ENCODE measurements at places on chromosomes 11 and 22.

DNA sequence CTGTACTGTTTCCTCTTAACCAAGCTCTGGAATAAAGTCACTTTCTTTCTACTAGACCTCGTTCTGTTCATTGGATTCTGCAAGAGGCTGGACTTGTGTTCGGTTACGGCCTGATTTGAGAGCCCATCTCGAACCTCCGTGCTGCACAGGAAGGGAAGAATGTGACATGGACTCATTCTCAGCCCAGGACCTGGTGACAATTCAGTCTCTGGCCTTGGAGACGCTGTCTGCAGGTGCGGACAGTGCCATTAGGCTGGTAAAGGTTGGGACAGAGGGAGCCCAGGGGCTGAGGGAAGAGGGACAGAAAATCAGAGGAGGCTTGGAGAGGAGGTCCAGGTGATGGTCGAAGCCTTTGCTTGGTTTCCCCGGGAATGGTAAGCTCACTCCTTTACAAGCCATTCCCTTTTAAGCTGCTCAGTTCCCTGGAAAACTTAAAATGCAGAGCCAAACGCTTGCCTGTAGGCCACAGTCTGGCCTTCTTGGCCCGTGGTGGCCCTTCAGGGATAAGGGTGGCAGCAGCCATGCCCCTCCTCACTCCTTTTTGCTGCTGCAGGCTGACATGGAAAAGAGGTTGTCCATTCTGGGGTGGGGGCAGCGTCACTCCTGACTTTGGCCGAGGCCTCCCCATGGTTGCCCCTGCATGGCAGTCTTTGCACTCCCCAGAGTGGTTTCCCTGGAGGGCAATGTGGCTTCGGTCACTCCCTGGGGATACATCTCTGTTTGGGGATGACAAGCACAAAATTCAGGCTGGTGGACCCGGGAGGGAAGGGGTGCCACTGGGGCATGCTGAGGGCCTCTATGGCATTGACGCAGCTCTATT lies 52.3 kb downstream of the SHISAL1 start:
- DNase-seq = no peak

DNA sequence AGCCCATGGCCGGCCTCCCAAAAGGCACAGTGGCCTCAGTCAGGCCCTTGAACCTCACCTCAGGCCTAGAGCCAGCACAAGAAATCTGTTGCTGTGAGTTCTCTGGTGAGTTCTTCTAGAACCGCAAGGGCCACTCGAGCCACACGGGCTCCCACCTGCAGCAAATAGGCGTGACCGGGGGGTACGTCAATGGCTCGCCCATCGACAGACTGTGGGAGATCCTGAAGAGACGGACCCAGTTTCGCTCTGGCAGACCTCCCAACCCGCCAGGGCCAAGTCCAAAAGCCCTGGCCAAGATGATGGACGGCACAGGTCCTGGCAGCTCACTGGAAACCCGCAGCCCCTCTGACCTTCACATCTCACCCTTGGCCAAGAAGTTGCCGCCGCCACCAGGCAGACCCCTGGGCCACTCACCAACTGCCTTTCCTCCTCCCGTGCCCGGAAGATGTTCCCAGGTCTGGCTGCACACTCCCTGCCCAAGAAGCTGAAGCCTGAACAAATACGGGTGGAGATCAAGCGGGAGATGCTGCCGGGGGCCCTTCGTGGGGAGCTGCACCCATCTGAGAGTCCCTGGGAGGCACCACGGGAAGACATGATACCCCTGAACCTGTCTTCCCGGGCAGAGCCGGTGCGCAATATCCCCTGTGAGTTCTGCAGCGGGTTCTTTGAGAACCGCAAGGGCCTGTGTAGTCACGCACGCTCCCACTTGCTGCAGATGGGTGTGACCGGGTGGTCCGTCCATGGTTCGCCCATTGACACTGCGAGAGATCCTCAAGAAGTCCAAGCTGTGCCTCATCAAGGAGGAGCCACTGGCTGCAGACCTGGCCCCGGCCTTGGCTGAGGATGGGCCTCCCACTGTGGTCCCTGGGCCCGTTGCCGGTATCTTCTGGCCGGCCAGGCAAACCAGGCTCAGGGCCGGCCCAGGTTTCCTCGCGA lies 544.2 kb upstream of the CCDC179 start:
- no peak for DNase-seq

- DNase-seq = no peak
Observed at GRCh38 chr22:25942115-25942855, 200.3 kb downstream of the MYO18B start.

- no peak for DNase-seq
Observed at GRCh38 chr11:43268786-43269185, 43.0 kb upstream of the API5 start.

GRCh38 chr22:27164781-27165503 lies 507.6 kb downstream of the MIAT start:
- DNase-seq = no peak

- DNase-seq = no peak
Observed at GRCh38 chr11:10543782-10544181, 2.8 kb upstream of the RNF141 start.

GRCh38 chr11:97622795-97623194 lies 1233.0 kb downstream of the JRKL start:
- DNase-seq = peak; percentile 36

GRCh38 chr22:37279331-37280181 lies 2.8 kb upstream of the CYTH4 start:
- DNase-seq = no peak

GRCh38 chr22:17994424-17995108 lies 29.8 kb downstream of the MICAL3 start:
- no peak for DNase-seq

DNA sequence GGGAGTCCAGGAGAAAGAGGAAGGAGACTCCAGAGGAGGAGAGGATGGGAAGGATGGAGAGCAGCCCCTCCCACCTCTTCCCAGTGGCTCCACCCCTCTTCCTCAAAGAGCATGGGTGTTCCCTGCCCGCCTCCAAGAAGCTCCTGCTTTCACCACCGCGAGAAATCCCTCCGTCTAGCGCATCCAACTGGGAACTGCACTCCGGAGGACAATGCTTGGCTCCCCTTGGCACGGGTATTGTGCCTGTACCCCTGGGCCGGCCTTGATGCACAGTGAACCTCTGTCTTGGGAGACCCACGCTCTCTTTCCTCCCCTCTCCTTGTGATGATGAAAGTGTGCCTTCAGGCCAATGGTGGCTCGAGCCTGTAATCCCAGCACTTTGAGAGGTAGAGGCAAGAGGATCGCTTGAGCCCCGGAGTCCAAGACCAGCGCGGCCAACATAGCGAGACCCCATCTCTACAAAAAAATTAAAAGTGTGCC lies 14.9 kb upstream of the ADA2 start:
- DNase-seq = peak; percentile 5

- DNase-seq = no peak
Observed at GRCh38 chr11:64697663-64698375, 25.2 kb downstream of the NRXN2 start.

DNA sequence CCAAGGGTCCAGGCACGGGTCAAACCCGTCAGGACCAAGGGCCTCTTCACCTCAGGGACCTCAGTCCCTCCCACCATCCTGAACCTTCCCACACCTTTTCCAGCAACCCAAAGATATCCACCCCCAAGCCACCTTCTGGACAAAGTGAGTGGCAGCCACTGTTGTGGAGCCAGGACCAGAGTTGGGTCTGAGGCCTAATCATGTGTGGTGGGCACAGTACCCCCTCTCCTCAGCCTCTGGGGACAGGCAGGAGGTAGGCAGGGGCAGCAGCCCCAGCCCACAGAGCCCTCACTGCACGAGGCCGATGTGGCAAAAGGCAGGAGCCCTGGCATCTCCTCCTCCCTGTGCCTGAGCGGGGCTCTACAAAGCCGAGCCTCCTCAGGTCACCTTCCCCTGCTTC lies 2.5 kb downstream of the KCNJ11 start:
- no peak for DNase-seq

GRCh38 chr11:12815931-12816494 lies 141.8 kb downstream of the TEAD1 start:
- DNase-seq = no peak

DNA sequence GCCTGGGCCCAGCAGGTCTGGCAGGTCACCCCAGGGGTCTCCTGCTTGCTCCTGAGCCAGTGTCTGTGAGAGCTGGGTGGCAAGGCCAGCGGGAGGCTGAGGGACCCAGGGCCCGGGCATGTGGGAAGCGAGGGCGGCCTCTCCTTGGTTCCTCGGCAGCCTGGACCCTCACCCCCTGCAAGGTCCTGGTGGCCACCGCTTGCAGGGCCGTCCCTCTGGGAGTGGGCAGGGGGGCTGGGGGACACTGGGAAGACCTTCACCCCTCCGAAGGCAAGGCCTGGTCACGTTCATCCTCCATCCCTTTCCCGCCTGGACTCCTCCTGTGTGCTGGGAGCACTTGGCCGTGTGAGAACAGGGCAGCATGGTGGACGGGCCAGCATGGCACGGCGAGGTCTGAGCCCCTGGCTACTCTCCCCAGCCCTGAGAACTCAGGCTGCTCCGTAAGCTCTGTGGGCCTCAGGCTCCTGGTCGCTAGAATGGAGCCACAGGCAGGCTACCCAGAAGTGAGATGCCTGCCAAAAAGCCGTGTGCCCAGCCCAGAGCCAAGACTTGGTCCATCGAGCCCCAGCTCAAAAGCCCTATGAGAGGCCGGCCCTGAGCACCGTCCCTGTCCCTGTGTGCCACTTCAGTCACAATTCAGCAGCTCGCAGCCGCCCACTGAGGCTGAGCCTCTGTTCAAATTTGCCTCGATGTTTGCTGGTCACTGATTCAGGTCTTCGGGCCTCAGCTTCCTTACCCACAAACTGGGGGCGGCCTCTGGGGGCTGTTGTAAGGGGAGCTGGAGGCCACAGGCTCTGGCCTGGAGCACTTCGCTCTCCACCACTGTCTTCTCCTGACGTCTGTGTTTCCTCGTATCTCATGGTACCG lies 45.0 kb downstream of the IGLL1 start:
- no peak for DNase-seq

GRCh38 chr11:123531325-123531724 lies 101.3 kb downstream of the GRAMD1B start:
- DNase-seq = no peak

DNA sequence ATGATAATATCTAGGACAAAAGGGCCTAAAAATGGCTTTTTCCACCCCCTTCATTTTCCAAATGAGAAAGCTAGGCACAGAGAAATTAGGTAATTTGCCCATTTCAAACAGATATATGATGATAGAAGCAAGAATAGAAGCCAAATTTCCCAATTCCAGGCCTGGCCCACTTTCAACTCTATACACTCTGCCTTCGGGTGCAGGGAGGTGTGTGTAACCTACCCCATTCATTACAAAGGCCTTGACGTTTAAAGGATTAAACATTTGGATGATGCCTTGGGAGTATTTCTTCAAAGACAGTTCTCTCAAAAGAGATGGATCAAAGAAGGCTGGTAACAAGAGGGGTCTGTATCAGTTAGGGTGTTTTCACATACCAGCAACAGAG lies 134.1 kb downstream of the CCDC34 start:
- DNase-seq = no peak

DNA sequence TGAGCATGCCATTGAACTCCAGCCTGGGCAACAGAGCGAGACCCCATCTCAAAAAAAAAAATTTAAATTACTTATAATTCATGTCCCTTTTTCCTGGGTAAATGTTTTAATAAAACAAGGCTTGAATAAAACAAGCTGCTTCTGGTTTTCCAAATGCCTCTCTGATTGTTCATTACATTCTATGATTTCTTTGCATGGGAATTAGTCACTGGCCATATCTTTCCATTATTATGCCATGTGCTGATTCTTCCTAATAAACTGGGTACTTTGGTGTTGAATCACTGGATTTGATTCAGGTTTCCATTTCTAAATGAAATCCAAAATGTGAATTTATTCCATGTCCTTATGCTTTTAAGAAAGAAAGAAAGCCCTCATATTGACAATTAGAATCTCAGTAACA lies 42.6 kb downstream of the ZNF215 start:
- DNase-seq = peak; percentile 70

DNA sequence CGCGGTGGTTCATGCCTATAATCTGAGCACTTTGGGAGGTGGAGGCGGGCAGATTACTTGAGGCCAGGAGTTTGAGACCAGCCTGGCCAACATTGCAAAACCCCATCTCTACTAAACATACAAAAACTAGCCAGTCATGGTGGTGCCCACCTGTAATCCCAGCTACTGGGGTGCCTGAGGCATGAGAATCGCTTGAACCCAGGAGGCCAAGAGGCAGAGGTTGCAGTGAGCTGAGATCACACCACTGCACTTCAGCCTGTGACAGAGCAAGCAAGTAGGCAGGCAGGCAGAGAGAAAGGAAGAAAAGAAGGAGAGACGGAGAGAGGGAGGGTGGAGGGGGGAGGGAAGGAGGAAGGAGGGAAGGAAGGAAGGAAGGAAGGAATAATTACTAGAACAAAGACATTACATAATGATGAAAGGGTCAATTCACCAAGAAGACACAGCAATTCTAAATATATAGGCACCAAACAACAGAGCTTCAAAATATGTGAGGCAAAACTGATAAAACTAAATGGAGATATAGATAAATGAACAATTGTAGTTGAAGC lies 13.8 kb upstream of the CLDN5 start:
- DNase-seq = no peak

DNA sequence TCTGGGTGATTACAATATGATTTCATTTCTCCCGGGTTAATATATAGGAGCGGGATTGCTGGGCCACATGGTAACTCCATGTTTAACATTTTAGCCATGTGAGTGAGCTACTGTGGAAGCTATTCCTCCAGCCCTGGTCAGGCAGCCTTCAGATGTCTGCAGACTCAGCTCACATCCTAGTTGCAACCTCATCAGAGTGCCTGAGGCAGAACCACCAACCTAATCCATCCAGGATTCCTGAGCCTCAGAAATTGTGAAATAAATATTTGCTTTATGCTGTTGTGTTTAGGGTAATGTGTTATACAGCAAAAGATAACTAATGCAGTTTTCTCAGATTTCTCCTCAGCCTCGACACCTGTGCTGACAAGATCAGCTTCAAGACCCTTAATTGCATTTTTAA lies 676.8 kb downstream of the OPCML start:
- no peak for DNase-seq

GRCh38 chr11:70397983-70398833 lies at the start of gene CTTN:
Gene CTTN (plus strand): TSS chr11:70398529. CDS start chr11:70407298, 8,769 bp downstream.
- DNase-seq = peak; percentile 85

DNA sequence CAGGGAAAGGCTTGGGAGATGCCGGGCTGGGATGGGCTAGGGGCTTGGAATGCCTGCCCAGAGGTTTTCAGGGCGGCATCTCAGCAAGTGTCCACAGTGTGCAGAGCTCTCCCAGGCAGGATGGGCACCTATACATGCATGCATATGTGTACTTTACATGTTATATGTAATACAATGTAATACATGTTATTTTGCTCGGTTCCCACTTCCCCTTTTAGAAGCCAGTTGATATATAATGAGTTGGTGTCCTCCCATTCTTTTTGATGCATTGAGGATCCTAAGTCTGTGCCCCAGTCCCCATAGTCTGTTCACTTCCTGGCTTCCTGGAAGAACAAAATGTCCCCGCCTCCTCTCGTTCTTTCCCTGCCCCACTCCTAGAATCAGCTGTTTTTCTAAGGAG lies 20.1 kb upstream of the EIF3D start:
- DNase-seq = no peak

DNA sequence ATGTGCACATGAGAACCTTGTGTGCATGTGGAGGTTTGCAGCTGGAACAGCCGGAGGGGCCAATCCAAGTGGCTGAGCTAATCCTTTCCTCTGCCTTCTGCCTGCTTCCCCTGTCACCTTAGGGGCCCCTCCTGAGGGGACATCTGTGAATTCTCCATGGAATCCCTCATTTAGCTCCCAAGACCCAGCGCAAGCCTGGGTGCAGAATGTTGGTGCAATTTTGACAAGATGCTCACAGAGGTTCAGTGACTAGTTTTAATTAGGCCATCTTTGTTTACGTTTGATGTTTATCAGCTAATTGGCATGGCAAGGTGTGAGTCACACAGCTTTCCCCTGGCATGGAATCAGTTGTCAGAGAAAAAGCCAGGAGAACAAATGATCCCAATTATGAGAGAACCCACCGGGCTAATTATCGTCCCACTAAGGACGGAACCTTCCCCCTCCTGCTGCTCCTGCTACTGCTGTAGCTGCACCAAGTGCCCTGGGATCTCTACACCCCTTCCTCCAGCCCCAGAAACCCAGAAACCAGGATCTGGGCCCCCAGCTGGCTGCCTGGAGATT lies 63.6 kb upstream of the PAX6 start:
- DNase-seq = no peak
